ENCODE measurements at places on chromosomes 16 and 17.

DNA sequence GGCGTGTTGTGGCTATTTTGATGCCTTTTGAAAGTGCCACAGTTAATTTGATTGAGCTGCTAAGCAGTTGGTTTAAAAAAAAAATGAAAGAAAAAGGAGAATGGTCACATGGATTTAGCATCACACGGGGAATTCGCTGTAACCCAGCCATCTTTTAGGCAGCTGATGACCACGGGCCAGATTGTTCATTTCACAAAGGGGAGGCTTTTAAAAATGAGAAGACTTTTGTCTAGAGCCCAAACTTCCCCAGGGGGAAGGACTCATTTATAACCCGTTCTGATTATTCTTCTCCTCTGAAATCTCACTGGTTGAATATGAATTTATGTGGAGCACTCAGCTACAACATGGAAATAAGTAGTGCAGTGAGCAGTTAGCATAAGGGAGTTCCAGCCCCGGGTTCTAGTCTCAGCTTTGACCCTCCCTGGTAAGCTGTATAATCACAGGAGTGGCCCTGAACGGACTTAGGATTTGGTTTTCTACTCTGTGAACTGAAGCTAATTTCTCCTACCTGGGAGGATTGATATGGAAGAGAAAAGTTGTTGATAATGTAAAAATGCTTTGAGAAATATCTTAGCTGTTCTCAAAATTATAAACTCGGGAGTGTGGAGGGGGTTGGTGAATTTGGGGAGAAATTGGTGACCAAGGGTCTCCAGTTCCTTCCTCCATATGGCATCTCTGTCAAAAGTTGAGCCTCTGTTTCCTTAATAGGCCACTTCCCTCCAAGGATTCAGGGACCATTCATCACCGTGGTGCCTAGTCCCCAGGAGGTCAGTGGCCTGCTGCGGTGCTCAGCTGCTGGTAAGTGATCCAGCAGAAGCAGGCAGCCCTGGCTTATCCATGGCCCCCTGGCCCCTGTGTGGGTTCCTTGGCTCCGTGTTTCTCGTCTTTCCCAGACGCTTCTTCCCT, 76.4 kb upstream of the TBX2 start:
- no peak for DNase-seq

- no peak for DNase-seq
These were observed 12.9 kb downstream of the MAP1LC3B start for GRCh38 chr16:87404764-87405625.

DNA sequence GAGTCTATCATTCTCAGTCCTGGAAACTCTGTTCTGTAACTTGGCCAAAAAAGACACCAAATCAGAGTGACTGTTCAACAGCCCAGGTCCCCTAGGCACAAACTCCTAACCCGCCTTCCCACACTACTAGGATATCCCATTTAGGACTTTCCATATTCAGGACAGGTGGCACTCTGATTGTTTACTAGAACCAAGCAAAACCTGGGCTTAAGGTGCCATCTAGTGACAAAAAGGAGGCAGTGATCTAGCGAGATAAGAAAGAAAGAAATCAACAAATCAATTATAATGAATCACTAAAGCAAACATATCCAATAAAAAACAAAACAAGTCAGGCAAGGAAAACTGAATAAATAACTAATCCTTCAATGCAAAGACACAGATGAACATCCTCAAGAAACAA, 203.9 kb downstream of the CEP112 start:
- no peak for DNase-seq

DNA sequence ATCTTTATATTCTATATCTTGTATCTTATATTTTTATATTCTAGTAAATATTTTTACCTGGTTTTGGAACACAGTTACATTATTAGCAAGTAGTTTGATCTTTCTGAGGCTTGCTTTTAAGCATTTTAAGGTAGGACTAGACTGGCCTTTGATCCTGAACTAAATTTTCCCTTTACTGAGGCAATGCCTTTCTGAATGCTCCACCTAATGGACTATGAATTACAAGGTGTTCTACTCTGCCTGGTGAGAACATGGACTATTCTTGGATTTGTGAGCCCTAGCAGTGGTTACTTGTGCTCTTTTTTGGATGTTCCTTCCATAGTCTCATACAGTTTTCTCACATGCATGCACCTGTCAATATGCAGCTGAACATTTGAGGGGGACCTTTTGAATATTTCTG, 32.5 kb upstream of the SMIM36 start:
- DNase-seq: no peak
